ENCODE measurements at places on chromosomes 6 and 20.

DNA sequence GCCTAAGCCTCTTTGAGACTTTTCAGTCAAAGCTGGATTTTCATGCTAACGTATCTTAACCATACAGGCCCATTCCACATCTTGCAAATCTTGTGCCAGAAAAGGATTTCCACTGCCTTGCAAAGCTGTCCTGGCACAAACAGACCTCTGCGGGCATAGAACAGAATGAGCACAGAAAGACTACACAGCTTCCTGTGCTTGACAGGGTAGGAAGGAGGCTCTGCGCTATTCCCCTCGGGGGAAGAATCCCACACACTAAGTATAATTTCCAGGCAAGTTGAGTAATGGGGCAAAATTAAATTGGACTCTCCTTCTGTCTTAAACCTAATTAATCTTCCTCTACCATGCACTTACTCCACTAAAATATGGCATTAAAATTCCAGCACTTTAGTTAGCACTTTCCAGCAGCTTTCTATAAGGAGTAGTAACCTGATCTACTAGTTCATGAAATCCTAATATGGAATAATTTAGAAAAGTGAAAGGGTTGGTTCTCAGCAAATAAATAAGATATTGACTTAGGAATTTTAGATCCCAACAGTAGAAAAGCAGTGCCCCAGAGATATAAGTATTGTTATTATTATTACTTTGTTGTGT is 532.1 kb upstream of the JAG1 start:
- DNase-seq = no peak

DNA sequence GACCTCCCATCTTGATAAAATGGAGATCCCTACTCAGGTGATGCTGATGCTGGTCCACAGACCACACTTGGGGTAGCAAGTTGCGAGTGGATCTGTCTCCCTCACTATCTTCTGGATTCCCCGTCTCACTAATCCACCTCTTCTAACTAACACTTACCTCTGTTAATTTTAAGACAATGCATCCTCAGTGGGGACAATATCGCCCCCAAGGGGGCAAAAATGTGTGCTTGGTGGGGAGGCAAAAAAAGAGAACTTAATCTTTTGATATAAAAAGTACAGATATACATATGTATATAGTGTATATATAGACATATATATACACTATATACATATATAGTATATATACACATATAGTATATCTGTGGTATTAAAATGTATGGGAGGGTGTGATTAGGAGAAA is 4.3 kb downstream of the LRFN2 start:
- no peak for DNase-seq

- DNase-seq = peak; percentile 58
Observed at GRCh38 chr20:45629496-45630100, at the start of gene WFDC10A. Gene WFDC10A (plus strand): TSS chr20:45629739. CDS start chr20:45629814, 75 bp downstream.

GRCh38 chr20:14957402-14957801 is 620.0 kb upstream of the FLRT3 start:
- DNase-seq = no peak

GRCh38 chr6:41579088-41579610 is 33.0 kb downstream of the FOXP4 start:
- no peak for DNase-seq

DNA sequence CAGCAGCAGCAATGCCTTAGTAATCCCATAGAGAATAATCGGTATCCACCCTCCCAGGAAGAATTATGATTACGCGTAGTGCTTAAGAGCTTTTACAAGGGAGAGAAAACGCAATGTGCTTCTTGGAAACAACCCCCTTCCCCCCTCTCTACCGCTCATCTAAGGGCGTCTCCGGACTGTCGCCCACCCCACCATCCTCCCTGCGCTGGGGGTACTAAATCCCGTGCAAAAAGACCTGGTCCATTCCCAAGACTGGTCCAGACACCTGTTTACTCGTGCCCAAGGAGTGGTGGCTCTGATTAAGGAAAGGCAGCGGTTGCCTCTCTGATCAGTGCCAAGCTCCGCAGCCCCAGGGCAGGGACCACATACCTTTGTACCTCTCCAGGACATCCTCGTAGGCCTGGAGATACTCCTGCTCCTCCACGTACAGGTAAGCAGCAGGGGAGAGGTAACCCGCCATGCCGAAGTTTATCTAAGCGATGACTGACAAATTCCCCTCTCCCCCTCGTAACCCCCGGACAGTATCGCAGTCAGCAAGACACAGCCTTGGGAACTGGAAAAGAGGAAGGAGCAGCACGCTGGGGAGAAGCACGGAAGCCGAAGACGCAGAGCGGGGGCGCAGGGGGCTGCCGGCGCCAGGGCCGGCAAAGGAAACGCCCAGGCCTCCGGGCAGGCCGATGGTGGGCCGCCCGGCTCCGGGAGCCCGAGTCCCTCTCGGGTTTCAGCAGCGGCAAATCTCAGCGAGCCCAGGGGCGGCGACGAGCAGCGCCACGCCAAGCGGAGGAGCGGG is 112.0 kb upstream of the BEND6 start:
- peak; percentile 55 for DNase-seq
